ENCODE measurements at places on chromosomes 7 and 10. TPM values are rescaled to one million over a fixed set of nuclear protein-coding genes. Genes with fewer than 3 reads are reported as not detected.
A peak's percentile ranks its signal among the peaks of the same experiment; 100 is the strongest.

The CCDC146 gene
- total RNA-seq: 0.66 TPM

The TRIM50 gene
- not detected for total RNA-seq

The SMO gene
- 40.5 TPM for total RNA-seq

The LLCFC1 gene
- total RNA-seq: not detected

The CC2D2B gene
- not detected for total RNA-seq

The UFSP1 gene
- total RNA-seq: 5.5 TPM

The DEPP1 gene
- 0.24 TPM for total RNA-seq

The SPACDR gene
- not detected for total RNA-seq

The ARMC3 gene
- not detected for total RNA-seq

GRCh38 chr10:32393911-32394310 lies 47.0 kb upstream of the EPC1 start:
- DNase-seq: no peak

GRCh38 chr7:116525913-116526861 lies 1.4 kb downstream of the CAV1 start:
- peak; percentile 81 for DNase-seq

- DNase-seq: peak; percentile 90
Observed at GRCh38 chr10:42367532-42368230, 270.7 kb downstream of the ZNF33B start.

DNA sequence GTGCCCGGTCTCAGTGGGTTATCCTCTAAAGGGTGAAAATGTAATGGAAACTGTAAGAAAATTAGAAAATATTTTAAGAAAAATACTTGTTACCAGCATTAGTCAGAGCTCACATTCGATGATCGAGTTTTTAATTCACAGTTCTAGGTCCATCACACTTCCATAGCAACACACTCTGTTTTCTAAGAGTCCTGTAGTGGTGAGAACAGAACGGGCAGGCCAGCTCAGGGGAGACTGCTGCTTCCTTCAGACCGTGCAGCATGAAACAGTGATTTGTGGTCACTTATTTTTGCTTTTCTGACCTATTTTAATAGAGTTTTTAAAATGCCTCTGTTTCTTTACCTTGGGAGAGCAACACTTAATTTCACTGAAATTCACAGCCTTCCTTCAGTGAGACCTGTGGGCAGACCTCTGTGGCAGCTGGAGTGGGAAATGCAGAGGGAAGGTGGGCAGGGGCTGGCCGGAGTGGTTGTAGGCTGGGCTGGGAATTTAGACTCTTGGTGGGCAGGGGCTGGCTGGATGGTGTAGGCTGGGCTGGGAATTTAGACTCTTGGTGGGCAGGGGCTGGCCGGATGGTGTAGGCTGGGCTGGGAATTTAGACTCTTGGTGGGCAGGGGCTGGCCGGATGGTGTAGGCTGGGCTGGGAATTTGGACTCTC lies 1.5 kb downstream of the SUN1 start:
- DNase-seq: no peak

- peak; percentile 47 for DNase-seq
Observed at GRCh38 chr7:2862831-2863361, 18.8 kb upstream of the GNA12 start.

DNA sequence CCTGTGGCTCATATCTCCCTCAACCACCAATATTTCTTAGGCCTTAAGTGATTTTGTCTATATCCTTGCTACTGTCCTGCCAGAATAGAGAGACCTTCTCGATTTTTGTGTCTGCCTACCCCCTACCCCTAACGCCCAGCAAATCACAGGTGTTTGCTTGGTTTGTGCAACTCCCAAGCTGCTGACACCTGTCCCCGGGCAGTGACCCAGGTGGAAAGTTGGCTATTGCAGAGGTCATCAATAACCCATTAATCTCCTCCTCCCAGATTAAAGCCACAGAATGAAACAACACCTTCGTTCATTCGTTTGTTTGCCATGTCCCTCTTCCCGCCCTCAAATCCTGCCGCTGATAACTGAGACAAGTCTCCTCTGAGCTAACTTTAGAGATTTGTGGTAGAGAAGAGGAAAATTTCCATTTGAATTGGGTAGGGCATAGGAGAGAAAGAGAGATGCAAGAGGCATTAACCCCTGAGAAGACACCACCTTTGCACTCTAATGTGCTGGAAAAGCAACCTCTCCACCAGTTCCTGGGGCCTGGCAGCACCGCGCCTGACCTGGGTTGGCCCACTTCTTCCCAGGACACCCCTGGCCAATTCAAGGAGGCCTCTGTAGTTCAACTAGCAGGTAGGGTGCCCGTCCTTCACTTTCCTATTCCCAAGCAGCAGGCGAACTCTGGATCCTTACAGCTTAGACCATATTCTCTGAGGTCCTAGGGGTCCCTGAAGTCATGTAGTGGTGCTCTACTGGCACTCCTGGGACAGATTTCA lies 3.0 kb downstream of the NEUROG3 start:
- DNase-seq: no peak

GRCh38 chr10:130921461-130921860 lies 390.1 kb downstream of the TCERG1L start:
- no peak for DNase-seq

DNA sequence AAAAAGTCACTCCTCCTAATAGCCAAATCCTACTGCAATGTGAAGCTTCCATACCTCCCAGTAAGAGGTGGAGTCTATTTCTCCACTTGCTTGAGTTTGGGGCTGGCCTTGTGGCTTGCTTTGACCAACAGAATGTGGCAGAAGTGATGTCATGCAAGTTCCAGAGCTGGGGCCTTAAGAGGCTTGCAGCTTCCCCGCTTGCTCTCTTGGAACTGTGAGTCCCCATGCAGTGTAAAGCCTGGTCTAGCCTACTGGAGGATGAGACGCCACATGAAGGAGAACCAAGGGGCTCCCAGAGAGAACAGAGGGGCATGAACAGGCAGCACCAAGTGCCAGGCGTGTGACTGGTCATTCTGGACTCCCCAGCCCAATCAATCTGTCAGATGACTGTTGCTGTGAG lies 58.6 kb upstream of the OPALIN start:
- DNase-seq: peak; percentile 94

DNA sequence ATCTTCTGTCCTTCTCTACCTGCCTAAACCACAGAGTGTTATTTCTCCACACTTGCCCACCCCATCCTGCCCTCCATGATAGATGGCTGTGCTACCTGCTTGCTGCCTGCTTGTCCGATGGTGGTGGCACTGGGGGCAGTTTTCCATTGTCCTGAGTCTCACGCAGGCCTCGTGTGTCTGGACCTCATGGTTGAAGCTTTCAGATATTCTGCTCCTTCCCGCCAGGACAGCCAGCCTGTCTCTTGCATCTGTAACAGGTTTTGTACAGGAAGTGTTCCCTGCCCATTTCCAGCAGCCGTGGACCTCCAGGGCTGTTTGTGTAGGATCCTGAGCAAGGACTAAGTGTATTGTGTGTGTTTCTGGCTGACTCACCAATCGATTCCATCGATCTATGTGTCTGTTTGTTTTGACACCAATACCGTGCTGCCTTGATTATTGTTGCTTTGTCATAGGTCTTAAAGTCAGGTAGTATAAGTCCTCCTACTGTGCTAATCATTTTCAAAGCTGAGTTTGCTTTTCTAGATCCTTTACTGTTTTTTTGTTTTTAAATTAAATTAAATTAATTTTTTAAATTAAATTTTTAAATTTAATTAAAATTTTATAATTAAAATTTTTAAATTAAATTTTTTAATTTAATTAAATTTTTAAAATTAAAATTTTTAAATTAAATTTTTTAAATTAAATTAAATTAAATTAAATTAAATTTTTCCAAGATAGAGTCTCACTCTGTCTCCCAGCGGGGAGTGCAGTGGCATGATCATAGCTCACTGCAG lies 8.5 kb downstream of the IL15RA start:
- DNase-seq: no peak

DNA sequence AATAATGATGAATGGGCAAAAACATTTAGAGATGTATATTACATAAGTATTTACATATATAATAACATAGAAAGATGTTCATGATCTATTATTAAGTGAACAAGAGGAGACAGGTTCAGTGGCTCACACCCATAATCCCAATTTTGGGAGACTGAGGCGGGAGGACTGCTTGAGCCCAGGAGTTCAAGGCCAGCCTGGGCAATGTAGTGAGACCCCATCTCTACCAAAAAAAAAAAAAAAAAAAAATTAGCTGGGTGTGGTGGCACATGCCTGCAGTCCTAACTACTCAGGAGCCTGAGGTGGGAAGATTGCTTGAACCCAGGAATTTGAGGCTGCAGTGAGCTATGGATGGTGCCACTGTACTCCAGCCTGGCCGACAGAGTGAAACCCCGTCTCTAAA lies 12.4 kb downstream of the ARL3 start:
- no peak for DNase-seq

- no peak for DNase-seq
Observed at GRCh38 chr7:18201350-18201749, 173.7 kb upstream of the PRPS1L1 start.

- no peak for DNase-seq
Observed at GRCh38 chr7:14836006-14836405, 66.5 kb downstream of the DGKB start.

GRCh38 chr7:149689291-149689721 lies 84.1 kb downstream of the ZNF467 start:
- no peak for DNase-seq

DNA sequence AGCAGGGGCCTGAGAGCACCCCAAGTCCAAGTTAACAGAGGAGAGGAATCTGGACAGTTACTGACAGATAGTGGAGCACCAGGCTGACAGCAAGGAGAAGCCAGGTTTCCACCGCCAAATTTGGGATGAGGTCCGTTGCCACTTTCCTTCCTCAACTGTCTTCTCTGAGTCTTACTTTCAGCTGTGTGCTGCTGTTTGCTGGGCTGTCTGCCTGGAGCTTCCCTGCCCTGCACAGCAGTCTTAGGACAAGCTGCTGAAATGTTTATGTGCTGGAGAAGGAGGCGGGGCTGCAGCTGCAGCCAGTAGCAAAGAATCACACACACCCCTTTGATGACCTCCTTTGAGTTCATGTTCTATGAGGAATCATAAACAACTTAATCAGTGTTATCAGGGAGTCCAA lies 17.4 kb upstream of the CYP3A7 start:
- peak; percentile 14 for DNase-seq

DNA sequence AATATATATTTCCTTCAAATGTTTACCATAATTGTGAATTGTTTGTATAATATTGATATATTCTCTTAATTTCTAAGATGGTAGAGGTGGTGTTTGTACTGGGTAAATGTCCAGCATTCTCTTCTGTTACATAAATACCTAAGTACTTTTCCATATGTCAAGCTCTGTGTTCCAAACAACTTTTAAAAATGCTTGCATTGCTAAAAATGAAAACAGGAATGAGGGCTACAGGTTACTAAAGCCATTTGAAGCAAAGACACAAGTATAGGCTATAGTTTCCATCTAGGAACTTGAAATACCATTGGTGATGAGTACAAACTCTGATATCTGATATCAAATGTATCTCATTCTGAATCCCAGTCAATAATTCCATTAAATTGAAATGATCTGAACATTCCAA lies 233.6 kb upstream of the SORCS1 start:
- no peak for DNase-seq

- DNase-seq: peak; percentile 32
Observed at GRCh38 chr10:35493196-35494118, 111.7 kb upstream of the GJD4 start.

GRCh38 chr10:48477141-48477540 lies 127.7 kb downstream of the ARHGAP22 start:
- no peak for DNase-seq

DNA sequence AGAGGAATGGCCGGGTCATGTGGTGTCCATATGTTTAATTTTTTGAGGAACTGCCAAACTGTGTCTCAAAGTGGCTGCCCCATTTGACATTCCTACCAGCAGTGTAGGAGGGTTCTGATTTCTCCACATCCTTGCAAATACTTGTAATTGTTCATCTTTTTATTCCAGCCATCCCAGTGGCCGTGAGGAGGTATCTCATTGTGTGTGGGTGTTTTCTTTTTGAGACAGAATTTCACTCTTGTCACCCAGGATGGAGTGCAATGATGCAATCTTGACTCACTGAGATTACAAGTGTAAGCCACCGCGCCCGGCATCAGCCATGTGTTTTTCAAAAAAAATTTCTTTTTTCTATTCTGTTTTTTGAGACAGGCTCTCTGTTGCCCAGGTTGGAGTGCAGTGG lies 38.7 kb upstream of the DLG5 start:
- DNase-seq: no peak

- no peak for DNase-seq
Observed at GRCh38 chr7:120731271-120731670, 126.7 kb downstream of the TSPAN12 start.

GRCh38 chr7:23474094-23474828 lies 4.0 kb upstream of the IGF2BP3 start:
- DNase-seq: peak; percentile 100

GRCh38 chr7:19202599-19202998 lies 57.4 kb upstream of the FERD3L start:
- DNase-seq: no peak

DNA sequence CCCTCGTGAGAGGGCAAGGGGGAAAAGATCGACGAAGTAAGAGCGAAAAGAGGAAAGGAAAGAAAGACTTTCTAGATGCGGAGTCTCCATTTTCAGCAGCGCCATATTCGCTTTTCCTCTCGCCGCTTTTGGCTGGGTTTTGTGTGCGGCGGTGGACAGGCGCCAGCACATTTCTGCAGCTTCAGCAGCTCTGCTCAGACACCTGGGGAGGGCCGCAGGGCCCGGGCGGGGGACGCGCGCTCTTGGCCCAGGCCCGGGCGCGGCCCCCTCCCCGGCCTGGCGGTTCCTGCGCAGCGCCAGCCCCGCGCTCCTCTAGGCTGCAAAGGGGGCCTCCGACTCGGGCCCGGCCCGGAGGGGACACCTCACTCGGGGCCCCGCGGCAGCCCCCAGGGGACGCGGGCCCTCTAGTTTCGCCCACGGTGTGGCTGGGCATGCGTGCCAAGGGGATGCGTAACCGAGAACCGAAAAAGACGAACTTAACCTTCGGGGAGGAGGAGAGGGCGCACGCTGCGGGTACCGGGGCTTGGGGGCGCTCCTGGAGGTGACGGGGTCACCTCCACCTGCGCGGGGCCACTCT lies 34.5 kb upstream of the EBLN1 start:
- DNase-seq: no peak

- no peak for DNase-seq
Observed at GRCh38 chr7:142856565-142857245, 1.8 kb downstream of the EPHB6 start.

DNA sequence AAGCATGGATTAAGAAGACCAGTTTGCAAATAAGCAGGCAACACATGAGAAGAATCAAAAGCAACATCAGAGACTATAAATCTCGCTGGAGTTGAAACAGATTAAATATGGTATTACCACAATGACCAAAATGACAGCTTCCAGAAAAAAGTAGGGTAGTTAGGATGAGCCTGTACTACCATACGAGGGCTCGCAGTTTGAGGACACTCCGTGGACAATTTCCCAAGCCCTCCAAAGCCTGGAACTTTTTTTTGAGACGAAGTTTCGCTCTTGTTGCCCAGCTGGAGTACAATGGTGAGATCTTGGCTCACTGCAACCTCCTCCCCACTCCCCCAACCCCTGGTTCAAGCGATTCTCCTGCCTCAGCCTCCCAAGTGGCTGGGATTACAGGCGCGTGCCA lies 1.0 kb downstream of the LRRC17 start:
- no peak for DNase-seq

- DNase-seq: no peak
Observed at GRCh38 chr10:11157292-11158076, 139.8 kb downstream of the CELF2 start.

GRCh38 chr7:123608991-123609882 lies 7.6 kb downstream of the ASB15 start:
- peak; percentile 32 for DNase-seq

- DNase-seq: no peak
Observed at GRCh38 chr7:148987751-148988512, 40.4 kb downstream of the PDIA4 start.

GRCh38 chr7:12987238-12987637 lies 299.8 kb downstream of the ARL4A start:
- no peak for DNase-seq

GRCh38 chr10:28327491-28327880 lies 24.6 kb upstream of the MPP7 start:
- no peak for DNase-seq
